Stimulated activated naive B cell treated with anti-CD40 and anti-IgM and Interleukin-4, amounts not matched to agents 10 μg/mL and 1 μg/mL and 100 μg/mL, for 72 hours (primary cell): ENCODE measurements at places on chromosomes 1 and 21.

- DNase-seq, result no peak
These were observed 1.6 kb upstream of the ADARB1 start for GRCh38 chr21:45072738-45073300.

GRCh38 chr1:111880881-111881837, 108.3 kb downstream of the KCND3 start:
- no peak for DNase-seq

DNA sequence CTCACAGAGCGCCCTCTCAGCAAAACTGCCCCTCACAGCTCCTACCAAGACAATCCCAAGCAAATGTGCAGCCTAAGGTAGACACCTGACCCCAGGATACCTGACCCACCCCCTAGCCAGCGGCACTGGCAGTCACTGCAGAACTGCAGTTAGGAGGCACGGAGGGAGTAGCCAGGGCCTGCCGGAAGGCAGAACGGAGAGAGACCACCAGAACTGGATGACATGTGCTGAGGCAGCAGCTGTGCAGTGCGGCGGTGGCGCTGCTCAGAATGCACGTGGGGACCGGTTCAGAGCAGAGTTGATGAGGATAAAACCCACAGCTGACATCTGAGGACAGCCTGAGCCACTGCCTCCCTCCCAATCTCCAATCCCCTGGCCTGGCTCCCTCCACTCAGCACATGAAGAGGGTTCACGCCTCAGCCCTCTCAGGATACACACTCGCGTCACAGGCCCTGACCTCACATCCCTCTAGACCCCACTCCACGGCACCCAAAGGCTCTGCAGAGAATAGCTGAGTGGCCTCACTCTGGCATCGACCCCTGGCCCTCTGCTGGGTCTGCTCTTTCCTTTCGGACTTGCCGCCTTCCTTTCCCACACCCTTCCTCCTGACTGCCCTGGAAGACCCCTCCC, 29.6 kb downstream of the UBE2G2 start:
- no peak for DNase-seq

DNA sequence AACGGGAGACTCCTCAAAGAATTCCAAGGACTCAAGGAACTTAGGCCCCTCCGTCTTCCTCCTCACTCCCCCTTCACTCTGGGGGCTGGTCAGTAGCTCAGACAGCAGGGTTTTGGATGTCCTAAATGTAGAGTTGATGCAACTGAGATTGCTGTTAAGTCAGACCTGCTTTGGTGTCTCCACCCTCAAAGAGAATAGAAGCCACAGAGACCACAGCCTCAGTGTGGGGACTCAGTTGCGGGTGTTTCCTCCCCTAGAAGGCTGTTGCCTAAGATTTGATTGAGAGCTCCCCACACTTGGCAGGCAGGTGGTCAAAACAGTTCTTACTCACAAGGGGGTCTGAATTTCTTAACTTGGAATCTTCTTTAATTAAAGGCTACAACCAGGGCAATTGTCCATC, 7.6 kb downstream of the MAN1C1 start:
- DNase-seq, result no peak

GRCh38 chr1:221562542-221563475, 179.1 kb downstream of the DUSP10 start:
- no peak for DNase-seq
